ENCODE measurements at places on chromosomes 4 and X.
A peak's percentile ranks its signal among the peaks of the same experiment; 100 is the strongest.

GRCh38 chr4:17490575-17491059, 21.3 kb downstream of the QDPR start:
- DNase-seq: no peak

DNA sequence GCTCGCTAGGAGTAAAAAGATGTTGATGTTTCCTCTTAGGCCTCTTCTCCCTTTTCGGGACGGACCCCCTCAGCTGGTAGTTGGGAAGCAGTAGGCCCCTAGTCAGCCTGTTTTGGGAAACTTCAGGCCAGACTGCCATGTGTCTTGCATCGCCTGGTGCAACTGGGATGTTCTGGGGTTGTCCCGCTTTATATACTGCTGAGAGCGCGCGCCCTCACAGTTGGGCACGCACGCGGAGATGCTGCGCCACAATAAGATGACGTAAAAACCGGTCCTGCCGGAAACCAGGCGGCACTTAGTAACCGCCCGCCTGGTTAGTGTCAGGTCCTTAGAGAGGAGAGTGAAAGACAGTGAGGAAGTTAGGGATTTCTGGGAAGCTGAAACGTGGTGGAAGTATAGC, 231.3 kb upstream of the CT83 start:
- no peak for DNase-seq

GRCh38 chr4:109231331-109231730, 71.1 kb downstream of the COL25A1 start:
- no peak for DNase-seq

- DNase-seq: no peak
Measured at GRCh38 chr4:126106658-126107057, 791.9 kb downstream of the FAT4 start.

GRCh38 chrX:10697616-10698317, 77.4 kb upstream of the MID1 start:
- DNase-seq: no peak

DNA sequence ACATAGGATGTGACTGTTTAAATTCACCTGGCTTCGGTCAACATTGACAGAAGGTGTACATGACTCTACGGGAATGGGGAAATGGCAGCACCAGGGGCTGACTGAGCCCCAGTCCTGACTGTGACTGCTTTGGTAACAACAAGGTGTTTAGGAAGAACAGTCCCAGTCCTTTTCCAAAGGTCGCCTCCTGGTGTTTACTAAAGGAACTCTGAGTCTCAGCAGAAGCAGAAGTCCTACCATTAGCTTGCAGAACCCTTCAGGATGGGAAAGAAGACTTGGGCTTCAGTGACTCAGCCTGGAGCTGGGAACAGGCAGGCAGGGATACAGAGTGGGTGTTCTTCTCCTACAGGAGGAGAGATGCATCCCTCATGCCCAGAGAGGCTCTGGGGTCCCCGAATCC, 103.3 kb downstream of the MGST2 start:
- DNase-seq: no peak

GRCh38 chrX:150047818-150048217, 109.5 kb upstream of the EOLA2 start:
- DNase-seq: no peak

GRCh38 chr4:116001291-116001690, 887.9 kb upstream of the NDST4 start:
- DNase-seq: no peak

- DNase-seq: no peak
Measured at GRCh38 chr4:13700021-13700857, 72.7 kb upstream of the BOD1L1 start.

GRCh38 chr4:129972257-129972656, 876.3 kb downstream of the C4orf33 start:
- no peak for DNase-seq

- no peak for DNase-seq
Measured at GRCh38 chr4:111269439-111269838, 646.6 kb upstream of the PITX2 start.

GRCh38 chrX:134981910-134982309, 8.9 kb upstream of the SMIM10 start:
- no peak for DNase-seq

- DNase-seq: no peak
Measured at GRCh38 chr4:6715704-6716017, 313 bp upstream of the BLOC1S4 start.

DNA sequence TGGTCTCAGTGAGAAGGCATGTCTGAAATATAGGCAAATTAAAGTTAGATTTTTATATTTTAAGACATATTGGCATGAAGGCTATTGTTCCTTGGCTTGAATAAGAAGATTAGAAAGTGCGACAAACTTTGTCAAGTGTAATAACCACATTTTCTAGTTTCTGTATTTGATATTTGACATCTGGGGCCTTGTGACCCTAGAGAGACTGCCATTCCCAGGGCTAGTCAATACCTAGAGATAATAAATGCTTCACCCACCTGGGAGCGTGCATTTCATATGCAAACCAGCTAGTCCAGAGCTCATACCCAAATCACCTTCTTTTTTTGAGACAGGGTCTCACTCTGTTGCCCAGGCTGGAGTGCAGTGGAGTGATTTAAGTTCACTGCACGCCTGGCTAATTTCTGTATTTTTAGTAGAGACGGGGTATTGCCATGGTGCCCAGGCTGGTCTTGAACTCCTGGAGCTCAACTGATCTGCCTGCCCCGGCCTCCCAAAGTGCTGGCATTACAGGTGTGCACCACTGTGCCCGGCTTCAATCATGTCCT, 62.6 kb downstream of the COQ2 start:
- DNase-seq: no peak

- no peak for DNase-seq
Measured at GRCh38 chr4:185227713-185228278, 18.4 kb downstream of the SNX25 start.

GRCh38 chrX:44906041-44906440, 33.1 kb downstream of the KDM6A start:
- DNase-seq: no peak

- no peak for DNase-seq
Measured at GRCh38 chr4:16830081-16830480, 68.4 kb downstream of the LDB2 start.

- no peak for DNase-seq
Measured at GRCh38 chr4:55087913-55088260, 37.5 kb downstream of the KDR start.

- DNase-seq: no peak
Measured at GRCh38 chr4:7023486-7023885, 19.7 kb upstream of the TADA2B start.

- DNase-seq: no peak
Measured at GRCh38 chr4:142752202-142752786, 93.8 kb downstream of the INPP4B start.

DNA sequence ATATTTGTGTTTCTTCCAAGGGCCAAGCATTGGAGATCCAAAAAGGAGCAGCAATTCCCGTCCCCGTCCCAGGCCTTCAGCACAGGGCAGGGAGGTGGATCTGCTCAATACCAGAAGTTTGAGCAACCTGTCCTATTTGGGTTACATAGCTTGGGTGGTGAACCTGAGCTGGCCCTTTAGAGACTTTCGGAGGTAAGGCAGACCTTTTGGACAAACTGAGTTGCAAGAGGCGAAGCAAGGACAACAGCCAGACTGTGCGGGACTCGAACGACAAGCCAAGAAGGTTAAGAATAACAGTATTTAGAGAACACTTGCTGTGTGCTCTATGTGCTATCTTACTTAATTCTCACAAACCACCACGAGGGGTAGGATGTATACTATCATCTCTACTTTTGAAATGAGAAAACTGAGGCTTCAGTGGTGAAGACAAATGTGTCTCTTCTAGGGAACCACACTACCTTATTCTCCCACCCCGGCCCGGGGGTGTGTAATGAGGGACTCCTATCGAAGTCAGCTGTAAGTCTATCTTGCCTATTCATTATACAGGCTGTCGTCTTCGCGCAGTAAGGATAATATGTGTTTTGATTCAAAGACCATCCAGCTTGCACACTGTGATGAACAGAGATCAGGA, 1.3 kb downstream of the NOP14 start:
- DNase-seq: no peak

GRCh38 chr4:34412233-34412632, 1832.1 kb downstream of the ARAP2 start:
- no peak for DNase-seq

GRCh38 chr4:163331629-163332376, 593 bp downstream of the NPY1R start:
- peak; percentile 33 for DNase-seq

Data from GM13976 (cell line).